Activated T-helper 1 cell treated with Interleukin-2 at 50 U/mL for 16 hours (primary cell): ENCODE measurements at places on chromosomes 4 and X.

DNA sequence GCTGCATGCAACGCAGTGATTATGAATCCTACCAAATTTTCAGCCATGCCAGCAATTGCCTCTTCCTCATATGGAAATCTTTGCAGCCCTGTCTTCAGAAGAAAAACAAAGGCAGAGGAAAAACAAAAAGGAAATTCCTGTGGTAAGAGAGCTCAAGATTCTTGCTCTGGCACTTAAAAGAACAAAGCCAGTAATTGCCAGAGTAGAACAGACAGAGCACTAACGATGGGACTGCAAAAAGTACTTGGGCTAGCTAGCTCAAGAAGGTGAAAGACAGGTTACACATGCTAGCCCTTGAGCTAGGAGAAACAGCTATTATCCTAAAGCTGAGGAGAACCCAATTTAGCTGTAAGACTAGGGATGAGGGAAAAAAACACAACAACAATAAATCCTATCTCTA lies 582.3 kb downstream of the KCNIP4 start:
- DNase-seq = no peak

- no peak for DNase-seq
Observed at GRCh38 chrX:71637848-71638247, 19.5 kb upstream of the CXCR3 start.

GRCh38 chrX:124699876-124700275 lies 353.5 kb downstream of the SH2D1A start:
- DNase-seq = no peak

- no peak for DNase-seq
Observed at GRCh38 chrX:136417806-136418205, 69.9 kb upstream of the BRS3 start.

- no peak for DNase-seq
Observed at GRCh38 chr4:37243051-37243450, 1.5 kb upstream of the NWD2 start.
